Activated CD8-positive, alpha-beta memory T cell treated with anti-CD3 and anti-CD28 coated beads for 48 hours (primary cell): ENCODE measurements at places on chromosomes 13 and 19.

DNA sequence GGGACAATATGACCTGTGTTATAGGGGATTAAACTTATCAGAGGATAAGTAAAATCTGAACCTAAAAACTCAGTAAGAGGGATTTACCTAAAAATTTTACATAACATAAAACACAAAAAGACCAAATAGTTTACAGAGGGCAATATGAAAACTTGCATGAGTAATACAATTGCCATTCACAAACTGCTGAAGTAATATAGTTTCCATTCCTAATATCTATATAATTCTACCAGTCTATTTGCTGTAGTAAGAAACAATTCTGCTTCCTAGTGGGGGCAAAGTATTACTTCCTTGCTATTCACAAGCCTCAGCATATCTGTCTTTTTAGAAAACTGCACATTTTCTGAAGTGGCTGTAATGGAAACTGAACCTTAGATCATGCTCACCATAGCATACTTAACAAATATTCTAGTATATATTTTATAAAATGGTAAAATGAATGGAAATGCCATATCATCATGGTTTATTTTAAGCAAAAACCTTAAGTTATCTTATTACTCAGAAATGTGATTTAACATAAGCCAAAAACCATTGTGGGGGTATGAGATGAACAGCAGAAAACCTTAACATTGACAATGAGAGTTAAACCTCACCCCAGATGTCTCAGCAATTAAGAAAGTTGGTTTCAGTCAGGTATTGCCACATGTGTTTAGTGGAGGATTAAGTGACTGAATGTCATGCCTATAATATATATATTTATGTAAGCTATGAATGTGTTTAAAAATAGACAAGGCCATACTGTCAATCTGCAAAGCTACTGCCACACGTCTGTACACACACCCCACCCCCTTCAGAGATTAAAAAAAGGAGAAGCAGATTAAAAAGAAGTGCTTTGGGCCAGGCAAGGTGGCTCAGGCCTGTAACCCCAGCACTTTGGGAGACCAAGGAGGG lies 136.8 kb downstream of the MIPEP start:
- no peak for DNase-seq

- DNase-seq, result no peak
These were observed 94.6 kb downstream of the UQCRFS1 start for GRCh38 chr19:29118389-29118788.

DNA sequence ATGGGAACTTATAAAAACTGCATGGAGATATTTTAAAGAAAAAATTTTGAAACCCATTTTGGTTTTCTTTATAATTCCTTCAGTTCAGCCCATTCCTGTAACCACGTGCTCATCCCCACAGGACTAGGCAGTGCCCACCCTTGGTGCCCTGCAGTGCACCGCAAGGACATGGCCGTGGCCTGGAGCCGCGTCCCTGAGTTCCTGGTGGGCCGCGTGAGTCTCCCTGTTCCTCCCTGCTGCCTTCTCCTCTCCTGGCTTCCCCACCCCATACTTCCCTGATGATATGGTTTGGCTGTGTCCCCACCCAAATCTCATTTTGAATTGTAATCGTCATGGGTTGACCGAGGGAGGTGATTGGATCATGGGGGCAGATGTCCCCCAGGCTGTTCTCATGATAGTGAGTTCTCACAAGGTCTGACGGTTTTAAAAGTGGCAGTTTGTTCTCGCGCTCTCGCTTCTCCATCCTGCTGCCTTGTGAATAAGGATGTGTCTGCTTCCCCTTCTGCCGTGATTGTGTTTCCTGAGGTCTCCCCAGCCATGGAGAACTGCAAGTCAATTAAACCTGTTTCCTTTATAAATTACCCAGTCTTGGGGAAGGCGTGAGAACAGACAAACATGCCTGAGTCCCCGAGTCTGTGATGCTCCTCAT lies 31.6 kb upstream of the TFDP1 start:
- no peak for DNase-seq

- no peak for DNase-seq
These were observed 90.8 kb downstream of the SERP2 start for GRCh38 chr13:44464471-44464870.

GRCh38 chr19:30593356-30593755 lies 221.2 kb downstream of the ZNF536 start:
- no peak for DNase-seq

GRCh38 chr19:48413879-48414587 lies 20.6 kb downstream of the GRIN2D start:
- DNase-seq, result no peak

DNA sequence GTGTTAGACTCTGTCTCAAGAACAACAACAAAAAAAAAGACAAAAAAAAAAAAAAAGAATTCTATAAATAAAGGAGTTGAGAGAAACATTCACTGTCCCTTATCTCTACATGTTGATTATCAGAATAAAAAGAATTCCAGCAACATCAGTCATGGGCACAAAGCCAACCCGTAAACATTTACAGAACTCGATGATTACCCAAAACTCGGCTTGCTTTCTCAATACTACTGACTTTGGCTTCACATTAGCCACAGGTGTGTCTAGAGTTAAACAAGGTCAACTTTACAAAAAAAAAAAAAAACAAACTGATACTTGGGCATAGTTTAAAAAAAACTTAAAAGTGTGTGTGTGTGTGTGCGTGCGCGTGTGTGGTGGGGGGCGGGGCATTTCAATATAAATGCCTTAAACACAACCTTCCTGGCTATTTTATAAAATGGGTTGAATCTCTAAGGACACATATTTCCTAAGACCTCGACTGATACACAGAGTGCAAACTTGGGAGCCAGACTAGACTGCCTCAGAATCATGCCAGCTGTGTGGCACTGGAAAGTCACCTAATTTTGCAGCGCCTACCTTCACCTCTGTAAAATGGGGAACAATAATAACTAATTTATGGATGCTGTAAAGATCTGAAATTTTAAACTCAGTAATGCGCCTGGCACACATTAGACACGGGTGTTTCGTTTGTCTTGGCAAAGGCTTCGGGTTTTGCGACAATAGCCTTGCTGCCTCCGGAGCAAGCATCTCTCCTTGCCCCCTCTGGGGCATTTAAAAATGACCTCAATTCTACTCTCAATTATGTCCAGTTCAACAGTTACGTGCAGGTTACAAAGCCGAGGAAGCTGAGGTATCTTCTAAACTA lies 922 bp downstream of the EBPL start:
- DNase-seq, result no peak
